ENCODE measurements at places on chromosomes 1 and 21. TPM values are rescaled to one million over a fixed set of nuclear protein-coding genes. Genes with fewer than 3 reads are reported as not detected.

DNA sequence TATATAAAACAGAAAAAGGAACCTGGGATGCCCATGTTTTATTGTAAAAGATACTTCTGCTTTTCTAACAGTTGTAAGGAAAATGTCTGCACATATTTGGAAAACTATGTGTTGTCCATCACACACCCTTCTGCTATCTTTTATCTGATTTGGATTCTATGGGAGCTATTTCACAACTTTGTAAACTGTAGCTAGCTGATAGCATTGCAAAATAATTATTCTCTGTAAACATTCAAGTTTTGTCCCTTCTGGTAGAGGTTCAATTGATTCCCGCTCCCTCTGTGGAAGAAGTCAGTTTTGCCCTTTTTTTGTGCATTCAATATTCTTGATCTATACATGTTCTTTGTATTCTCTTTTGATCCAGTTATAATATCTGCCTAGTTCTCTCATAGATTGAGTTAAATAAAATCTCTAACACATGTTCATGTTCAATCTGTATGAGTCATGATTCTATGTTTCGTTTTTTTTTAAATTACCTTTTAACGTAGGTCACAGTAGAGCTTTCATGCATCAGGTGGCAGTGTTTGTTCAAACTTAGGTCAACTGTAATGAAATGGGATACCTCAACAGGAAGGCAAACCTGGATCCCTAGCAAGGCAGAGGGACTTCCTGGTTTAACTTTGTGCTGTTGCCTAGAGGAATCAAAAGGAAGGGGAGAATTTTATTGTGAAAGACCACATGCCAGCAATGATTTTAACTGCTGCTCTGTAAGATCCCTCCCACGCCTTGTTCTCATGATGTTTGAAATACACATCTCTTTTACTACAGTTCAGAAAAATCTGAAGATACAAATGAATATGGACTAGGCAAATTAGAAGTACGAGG, 26.0 kb upstream of the BCL9 start:
- no peaks in the 10 kb centered on the region for H3K4me1 ChIP-seq
- H3K4me3 ChIP-seq: no peak overlapping the region
- H3K36me3 ChIP-seq: no peaks in the 10 kb centered on the region

DNA sequence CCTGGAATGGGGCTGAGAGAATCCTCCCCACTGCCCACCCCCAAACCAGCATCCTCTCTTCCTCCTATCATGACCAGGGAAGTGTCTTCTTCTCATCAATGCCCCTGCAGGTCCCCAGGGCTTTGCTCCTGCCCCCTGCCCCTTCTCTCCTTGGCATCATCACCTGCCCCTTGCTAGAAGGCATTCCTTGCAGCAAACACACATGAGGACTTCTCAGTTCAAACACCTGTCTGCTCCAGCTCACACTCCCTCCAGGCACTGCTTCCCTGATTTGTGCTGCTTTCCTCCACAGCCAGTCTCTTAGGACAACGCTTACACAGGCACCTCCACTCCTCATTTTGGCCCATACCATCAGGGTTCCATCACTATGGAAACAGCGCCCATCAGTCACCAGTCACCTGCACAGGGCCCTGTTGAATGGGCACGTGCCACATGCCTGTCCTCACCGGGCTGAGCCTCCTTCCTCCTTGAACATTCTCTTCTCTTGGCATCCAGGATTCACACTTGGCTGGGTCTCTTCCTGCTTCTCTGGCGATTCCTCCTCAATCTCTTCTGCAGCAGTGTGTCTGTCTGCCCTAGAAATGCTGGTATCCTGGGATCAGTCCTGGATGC, 81.9 kb upstream of the EDN2 start:
- no peak overlapping the region for H3K4me3 ChIP-seq
- H3K27ac ChIP-seq: no peak overlapping the region
- no peaks in the 10 kb centered on the region for H3K4me1 ChIP-seq

DNA sequence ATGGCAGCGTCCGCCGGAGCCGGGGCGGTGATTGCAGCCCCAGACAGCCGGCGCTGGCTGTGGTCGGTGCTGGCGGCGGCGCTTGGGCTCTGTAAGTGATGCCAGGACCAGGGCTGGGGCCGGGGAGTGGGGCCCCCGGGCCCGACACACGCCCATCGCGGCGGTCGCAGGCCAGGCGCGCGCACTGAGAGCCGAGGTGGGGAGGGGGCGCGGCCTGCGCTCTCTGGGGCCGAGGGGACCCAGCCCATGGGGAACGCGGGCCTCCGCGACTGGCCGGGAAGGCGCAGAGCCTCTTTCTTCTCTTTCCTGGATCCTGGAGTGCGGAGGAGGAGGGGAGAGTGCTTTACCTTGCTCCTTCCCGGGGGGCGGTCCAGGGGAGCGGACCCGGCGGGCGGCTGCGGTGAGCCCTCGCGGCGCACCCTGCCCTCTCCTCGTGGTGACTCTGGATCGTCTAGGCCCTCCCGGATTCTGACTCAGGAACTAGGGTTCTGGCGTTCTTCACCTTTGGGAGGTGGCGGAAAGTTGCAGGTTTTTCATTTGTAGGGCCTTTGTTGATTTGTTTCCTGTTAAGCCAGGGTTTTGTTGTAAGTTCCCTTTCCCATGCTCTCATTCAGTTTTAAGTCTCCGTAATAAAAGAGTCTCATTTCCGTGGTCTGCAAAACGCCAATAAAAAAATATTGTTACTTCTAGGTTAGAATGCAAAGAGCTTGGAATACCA, 529 bp downstream of the MPZL1 start:
- peaks cover 7% of the 10 kb centered on the region for H3K4me1 ChIP-seq
- no peaks in the 10 kb centered on the region for H3K27me3 ChIP-seq
- peak overlapping the region; percentile 82 for H3K4me3 ChIP-seq
- DNase-seq: no peak

FCRL6 gene
- total RNA-seq: 0.39 TPM

DNA sequence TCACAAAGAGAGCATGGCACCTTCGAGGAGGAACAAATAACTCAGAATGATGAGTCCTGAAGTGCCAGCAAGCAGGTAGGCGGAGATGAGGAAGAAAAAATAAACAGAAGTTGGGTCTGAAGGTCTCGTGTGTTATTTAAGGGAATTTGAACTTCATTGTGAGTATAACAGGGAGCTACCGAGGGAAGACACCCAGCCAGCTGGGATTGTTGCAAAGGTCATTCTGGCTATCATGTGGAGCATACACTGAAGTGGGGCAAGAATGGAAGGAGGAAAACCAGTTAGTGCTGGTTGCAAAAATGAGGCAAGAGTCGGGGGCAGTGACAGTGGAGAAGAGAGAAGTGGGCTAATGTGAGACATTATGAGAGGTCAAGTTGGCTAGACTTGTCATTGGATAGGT, 53.6 kb upstream of the RAP1A start:
- H3K36me3 ChIP-seq: no peaks in the 10 kb centered on the region
- H3K27ac ChIP-seq: peak overlapping the region; percentile 71
- no peaks in the 10 kb centered on the region for H3K27me3 ChIP-seq
- DNase-seq: no peak

DNA sequence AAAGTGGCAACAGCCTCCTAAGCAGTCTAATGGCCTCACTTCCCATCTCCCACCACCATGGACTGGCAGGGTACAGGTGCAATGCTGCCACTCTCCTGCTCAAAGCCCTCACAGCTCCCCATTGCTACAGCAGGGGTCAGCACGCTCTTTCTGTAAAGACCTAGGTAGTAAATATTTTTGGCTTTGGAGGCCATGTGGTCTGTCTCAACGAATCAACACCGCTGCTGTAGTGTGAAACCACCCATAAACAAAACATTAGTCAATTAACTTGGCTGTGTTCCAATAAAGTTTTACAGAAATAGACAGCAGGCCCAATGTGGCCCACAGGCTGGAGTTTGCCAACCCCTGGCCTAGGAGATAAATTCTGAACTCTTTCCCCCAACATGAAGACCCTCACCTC, 44.6 kb upstream of the TMEM125 start:
- no peaks in the 10 kb centered on the region for H3K36me3 ChIP-seq
- H3K27me3 ChIP-seq: no peaks in the 10 kb centered on the region
- DNase-seq: no peak
- no peaks in the 10 kb centered on the region for H3K4me1 ChIP-seq
- H3K4me3 ChIP-seq: no peak overlapping the region
